Activated B cell treated with CpG ODN at 0.5 μM for 24 hours (primary cell): ENCODE measurements at places on chromosomes 2 and 18. TPM values are rescaled to one million over a fixed set of nuclear protein-coding genes. Genes with fewer than 3 reads are reported as not detected.

DNA sequence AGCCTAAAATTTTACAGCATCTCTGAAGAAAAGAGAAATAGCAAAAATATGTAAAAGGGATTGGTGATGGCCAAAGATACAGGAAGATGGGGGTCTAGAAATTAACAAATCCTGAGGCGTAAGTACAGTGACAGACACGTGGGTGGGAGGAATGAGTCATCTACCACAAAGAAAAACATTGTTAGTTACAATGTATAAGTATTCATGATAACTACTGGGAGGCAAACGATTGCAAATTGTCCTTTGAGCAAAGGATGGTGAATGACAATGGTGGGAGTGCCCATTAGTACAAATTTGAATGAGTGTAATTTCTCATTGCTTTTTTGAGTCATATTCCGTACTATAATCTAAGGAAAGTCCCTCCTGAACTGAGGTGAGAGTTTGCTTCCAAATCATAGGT, 809.0 kb upstream of the FAM98A start:
- DNase-seq, result no peak

DNA sequence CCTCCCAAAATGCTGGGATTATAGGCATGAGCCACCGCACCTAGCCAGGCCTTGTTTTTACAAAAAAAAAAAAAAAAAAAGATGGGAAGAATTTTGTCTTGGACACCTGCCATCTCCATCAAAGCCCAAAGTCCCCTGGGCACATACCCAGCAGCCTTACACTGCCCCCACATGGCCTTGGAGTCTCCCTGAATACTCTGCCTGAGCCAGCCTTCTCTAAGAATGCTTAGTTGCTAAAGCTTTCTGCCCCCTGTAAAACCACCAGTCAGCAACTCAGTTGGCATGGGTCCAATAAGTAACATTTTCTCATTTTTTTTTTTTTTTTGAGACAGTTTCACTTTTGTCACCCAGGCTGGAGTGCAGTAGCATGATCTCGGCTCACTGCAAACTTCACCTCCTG, 40.6 kb downstream of the SPC25 start:
- no peak for DNase-seq

The OBSL1 gene
- not detected in 2 replicates for total RNA-seq

DNA sequence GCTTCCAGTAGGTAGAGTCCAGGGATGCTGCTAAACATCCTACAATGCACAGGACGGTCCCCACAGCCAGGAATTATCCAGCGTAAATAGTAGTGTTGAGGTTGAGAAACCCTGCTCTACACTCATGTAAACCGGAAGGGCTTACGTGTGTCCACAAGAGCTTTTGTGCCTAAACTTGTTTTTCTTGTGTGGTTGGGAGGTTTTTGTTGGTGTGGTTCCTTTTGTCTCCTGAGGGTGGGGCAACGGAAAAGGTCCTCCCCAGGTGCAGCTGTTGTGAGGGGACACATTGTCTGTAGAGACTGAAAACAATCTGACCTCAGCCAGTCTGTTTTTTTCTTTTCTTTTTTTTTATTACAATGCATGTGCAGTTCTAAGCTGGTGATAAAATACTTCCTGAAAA, 72.7 kb upstream of the MGAT5 start:
- DNase-seq, result no peak

The PLCD4 gene
- total RNA-seq, result 0.64 and 1.0 TPM in 2 replicates

- no peak for DNase-seq
Measured at GRCh38 chr18:55845221-55845620, 257.2 kb upstream of the TCF4 start.

GRCh38 chr2:58283931-58284330, 42.8 kb upstream of the FANCL start:
- no peak for DNase-seq

DNA sequence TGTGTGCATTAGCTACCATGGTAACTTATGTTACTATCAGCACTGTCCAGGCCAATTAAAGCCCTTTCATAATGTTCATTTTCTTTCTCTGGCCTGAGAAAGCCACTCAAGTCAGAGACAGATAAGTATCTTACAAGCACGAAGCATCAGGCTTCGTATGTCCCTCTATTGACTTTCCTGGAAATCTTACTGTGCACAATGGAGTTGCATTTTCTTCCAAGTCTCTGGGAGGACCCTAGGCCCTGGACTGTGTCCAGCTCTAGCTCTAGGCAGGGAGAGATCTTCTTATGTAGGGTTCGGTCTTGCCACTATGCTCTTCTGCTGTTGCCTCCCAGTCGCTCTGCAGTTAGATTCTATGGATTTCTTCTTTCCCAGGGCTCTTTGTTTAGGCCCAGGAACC, 40.0 kb upstream of the ITGA6 start:
- no peak for DNase-seq

The SPC25 gene
- 0.18 and 0.95 TPM in 2 replicates for total RNA-seq

The AGPS gene
- 29.0 and 29.9 TPM in 2 replicates for total RNA-seq

The LAMA1 gene
- total RNA-seq, result not detected in 2 replicates

GRCh38 chr2:132400901-132401240, 15.7 kb upstream of the GPR39 start:
- no peak for DNase-seq

DNA sequence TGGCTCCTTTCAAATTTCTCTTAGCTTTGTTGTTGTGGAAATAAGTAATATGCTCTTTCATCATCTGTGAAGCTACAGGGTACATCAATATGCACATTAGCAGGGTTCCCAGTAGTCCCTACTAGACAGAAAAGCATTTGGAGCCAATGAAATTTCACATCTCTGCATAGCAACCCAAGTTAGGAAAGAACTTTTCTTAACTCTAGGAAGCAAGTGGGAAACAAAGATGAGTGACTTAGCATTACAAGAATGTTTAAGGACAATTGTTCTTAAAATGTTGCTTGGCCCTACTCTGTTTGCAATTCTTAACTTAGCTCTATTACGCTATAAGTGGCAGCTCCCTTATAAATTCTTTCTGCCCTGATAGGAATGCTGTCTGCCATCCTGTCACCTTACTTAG, 39.6 kb downstream of the ZEB2 start:
- DNase-seq, result no peak

The CCDC102B gene
- 1.5 and 1.8 TPM in 2 replicates for total RNA-seq

DNA sequence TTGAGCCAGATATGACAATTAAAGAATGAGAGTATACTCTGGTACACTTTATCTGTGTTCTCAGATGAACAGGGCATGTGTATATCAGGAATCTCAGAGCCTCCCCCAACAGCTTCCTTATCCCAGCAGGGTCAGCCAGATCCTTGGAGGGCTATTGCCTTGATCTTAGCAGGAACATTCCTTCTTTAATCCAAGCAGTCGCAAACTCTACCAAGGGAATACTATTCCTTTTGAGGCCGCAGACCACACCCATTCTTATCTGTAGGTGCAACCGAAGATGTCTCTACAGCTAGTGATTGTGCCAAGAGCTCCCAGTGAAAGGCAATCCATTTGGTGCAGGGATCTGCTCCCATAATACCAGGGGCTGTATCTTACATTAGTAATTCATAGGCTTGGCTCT, 118.3 kb upstream of the DOK6 start:
- no peak for DNase-seq

The SERPINB3 gene
- total RNA-seq, result not detected in 2 replicates
